Fibroblast of villous mesenchyme (primary cell): ENCODE measurements at places on chromosomes 16 and 17. TPM values are rescaled to one million over a fixed set of nuclear protein-coding genes. Genes with fewer than 3 reads are reported as not detected.

The PCGF2 gene
- 4.2 and 7.8 TPM in 2 replicates for total RNA-seq

The GAST gene
- not detected in 2 replicates for total RNA-seq

The CD19 gene
- total RNA-seq, result not detected in 2 replicates

The THOC6 gene
- total RNA-seq, result 28.1 and 29.6 TPM in 2 replicates

The KCNH4 gene
- under 0.01 TPM in 1 of 2 replicates, not detected in the other for total RNA-seq

The TP53TG3B gene
- total RNA-seq, result 0.32 TPM in 1 of 2 replicates, not detected in the other

The NACA2 gene
- not detected in 2 replicates for total RNA-seq

The FBXW10B gene
- total RNA-seq, result under 0.01 and 0.43 TPM in 2 replicates

The C17orf107 gene
- total RNA-seq, result 3.5 and 3.9 TPM in 2 replicates
